Foreskin keratinocyte (primary cell): ENCODE measurements at places on chromosomes 3 and 15.

- no peak for DNase-seq
Measured at GRCh38 chr3:169634618-169635236, 28.8 kb downstream of the MECOM start.

- DNase-seq, result no peak
Measured at GRCh38 chr3:127096256-127097071, 96.5 kb upstream of the PRR23E start.

DNA sequence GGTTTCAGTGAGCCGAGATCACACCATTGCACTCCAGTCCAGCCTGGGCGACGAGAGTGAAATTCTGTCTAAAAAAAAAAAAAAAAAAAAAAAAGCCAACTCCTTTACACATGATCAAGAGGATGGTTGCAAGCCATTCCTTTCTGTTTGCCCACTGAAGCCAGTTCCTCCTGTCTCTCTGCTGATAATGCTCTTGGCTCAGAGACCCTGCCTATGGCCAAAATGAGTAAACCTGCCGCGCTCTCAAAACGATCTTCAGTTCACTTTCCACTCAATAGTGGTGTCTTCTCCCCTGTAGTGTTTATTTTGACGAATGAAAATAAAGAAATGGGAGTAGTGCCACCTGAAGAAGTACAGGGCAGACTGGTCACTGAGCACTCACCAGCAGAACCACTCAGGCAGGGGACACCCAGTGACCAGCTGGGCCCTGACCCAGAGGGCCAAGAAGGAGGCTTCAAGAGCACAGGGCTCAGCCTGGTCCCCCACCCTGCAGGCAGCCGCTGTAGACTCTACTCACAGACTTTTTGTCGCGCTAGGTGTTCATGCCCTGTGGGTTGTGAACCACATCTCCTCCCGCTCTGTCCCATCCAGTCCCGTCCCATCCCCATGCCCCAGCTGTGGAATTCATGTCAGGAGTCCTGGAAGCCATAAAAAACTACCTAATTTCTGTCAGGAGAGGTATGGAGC is 23.6 kb downstream of the GRAMD2A start:
- no peak for DNase-seq

GRCh38 chr3:132549890-132550578 is 47.0 kb upstream of the ACKR4 start:
- DNase-seq, result no peak

DNA sequence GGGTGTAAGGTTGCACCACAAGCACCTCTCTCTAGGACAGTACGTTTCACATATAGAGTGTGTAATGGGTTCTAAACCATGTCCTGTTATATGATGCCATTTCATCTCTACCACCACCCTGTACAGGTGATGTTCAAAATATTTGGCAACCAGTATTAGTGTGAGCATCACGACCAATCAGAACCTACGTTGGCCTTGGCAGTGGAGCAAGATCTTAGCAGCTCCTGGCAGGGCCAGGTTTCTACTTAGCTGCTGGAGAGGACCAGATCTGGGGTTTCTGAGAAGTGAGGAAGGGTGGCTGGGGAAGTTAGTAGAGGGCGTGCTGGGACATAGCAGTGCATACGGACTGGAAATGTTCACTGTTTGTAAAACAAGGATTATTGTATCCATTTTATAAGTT is 23.1 kb upstream of the MITF start:
- DNase-seq, result no peak
